ENCODE measurements at places on chromosomes 3 and 15.

GRCh38 chr3:126083511-126083912 lies 412 bp downstream of the SLC41A3 start:
- no peak for DNase-seq

DNA sequence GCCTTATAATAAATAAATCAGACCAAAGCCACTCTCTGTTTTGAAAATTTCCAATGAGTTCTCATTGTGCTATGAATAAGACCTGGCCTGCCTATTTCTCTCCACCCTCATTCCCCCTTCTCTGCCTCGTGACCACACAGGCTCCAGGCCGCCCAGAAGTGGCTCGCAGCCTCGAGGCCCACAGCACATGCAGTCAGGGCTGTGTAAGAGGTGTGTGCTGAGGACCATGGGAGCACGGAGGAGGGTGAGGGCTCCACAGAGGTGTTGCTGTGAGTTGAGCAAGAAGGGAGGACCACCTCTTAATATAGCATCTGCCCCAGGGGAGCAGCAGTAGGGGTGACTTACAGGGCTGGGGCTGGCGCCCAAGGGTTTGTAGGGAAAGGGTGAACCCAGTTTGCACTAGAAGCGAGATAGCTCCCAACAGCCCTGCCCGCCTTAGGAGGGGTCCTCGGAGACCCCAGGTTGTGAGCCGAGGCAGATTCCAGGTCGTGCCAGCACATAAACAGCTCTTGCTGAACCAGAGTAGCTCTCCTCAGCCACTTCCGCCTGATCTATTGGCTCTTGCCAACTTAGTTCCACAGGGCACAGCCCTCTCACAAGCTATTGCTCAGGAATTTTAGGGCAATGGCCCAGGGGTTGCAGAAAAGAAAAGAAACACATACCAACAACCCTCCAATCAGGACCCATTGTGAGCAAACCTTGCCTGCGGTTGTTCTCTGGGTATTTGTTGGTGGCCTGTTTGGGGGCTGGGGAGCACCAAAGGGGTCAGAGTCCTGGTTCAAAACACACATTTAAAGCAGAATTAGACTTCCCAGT lies 117.7 kb downstream of the MYLK start:
- no peak for DNase-seq

DNA sequence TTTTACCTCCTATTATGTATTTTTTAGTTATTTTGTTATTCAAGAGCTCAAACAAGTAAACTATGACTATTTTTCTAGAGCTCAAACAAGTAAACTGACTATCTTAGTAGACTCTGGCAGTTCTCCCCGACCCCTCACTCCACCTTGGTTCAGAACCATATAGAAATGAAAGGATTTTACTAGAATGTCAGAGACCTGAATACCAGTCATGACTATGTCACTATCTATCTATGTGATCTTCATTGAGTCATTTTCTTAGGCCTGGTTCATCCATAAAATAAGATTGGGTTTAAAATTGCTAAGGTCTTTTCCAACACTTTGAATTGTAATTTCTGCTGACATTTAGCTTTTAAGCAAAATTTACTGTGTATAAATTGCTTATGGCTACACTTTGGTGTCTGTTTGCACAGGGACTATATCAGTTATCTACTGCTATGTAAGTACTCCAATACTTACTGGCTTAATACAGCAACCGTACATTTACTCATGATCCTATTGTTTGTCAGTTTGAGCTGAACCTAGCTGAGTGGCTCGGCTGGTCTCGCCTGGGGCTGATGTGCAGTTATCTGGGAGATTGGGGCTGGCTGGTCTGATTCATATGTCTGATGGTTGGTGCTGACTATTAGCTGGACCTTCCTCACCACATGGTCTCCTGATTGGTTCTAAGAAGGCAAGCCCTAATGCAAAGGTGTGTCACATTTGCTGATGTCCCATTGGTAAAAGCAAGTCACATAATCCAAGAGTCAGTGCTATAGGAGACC lies 37.0 kb downstream of the RASA2 start:
- DNase-seq = no peak

- no peak for DNase-seq
These were observed 38.4 kb upstream of the FURIN start for GRCh38 chr15:90829942-90830440.

- no peak for DNase-seq
These were observed 154.2 kb upstream of the LRIG1 start for GRCh38 chr3:66655044-66655443.

DNA sequence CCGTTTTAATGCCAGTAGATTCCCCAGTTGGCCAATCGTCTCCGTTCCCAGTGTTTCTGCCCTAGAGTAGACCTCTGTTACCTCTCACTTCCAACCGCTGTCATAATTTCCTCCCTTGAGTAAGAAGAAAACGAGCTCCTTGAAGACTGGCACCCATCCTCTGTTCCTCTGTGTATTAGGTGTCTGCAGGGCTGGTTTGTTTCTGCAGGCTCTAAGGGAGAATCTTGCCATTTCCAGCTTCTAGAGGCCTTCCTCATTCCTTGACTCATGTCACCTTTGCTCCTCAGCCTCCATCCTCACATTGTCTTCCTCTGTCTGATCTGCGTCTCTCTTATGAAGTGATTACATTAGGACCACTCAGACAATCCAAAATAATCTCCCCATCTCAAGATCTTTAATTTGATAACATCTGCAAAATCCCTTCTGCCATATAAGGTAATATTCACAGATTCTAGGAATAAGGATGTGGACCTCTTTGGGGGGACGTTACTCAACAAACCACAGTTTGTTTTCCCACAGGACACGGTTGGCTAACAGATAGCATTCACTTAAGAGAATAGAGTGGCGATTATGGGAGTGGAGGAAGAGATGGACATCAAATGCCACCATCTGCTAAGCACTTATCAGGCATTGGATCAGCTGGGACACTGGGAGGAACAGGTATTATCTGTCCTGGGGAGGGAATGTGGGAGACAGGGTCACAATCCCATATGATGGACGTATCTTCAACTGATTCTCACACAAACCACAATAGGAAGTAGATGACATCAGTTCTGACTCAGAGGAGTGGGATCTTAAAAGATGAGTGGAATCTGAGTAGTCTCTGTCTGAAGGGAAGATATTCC lies 17.1 kb downstream of the ARHGAP31 start:
- DNase-seq = no peak

GRCh38 chr3:45330510-45331295 lies 57.7 kb upstream of the LARS2 start:
- DNase-seq = no peak

DNA sequence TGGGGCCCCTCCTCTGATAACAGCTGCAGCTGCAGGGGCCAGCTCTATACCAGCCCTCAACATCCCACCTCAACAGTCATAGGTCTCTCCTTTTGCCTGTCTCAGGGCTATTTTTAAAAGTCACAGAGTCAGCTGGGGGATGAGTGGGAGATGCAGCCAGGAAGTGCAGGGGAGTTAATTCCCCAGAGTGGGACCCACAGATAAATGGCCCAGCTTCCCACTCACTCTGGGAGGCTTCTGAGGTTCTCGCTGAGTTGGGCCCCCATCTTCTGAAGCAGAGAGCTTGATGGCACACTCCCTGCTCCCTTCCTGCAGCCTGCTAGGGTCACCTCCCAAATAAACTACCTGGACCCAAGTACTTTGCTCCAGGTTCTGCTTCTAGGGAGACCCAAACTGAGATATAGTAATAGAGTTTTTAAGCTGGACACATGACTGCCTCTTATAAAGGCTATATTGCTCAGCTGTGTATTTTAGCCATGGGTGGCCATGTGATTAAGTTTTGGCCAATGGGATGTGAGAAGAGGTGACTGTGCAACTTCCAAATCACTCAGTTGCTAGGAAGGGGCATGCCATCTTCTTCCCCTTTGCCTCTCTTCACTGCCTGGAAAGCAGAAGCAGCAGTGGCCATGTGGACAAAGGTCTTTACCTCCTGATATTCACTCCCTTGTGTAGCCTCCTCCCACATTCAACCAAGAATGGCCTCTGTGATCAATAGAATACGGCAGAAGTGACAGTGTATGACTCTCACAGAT lies 15.5 kb upstream of the VIPR1 start:
- no peak for DNase-seq

GRCh38 chr3:113240841-113241240 lies 29.5 kb downstream of the BOC start:
- no peak for DNase-seq

DNA sequence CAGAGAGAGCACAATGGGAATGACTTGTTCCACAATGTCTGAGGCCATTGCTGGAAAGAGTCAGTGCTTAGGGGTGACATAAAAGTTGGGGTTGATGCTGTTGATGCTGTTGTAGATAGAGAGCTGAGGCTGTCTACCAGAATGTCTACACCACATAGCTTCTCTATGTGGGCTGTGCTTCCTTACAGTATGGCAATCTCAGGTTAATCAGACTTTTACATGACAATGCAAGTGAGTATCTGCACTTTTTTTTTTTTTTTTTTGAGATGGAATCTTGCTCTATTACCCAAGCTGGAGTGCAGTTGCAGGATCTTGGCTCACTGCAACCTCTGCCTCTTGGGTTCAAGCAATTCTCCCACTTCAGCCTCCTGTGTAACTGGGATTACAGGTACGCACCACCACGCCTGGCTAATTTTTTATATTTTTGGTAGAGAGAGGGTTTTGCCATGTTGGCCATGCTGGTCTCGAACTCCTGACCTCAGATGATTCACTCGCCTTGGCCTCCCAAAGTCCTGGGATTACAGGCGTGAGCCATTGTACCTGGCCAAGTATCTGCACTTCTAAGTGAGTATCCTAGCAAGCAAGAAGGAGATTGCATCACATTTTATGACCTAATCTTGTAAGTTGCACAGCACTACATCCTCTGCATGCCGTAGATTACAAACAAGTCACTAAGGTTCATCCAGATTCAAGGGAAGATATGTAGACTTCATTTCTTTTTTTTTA lies 28.7 kb downstream of the DLEC1 start:
- DNase-seq = no peak

DNA sequence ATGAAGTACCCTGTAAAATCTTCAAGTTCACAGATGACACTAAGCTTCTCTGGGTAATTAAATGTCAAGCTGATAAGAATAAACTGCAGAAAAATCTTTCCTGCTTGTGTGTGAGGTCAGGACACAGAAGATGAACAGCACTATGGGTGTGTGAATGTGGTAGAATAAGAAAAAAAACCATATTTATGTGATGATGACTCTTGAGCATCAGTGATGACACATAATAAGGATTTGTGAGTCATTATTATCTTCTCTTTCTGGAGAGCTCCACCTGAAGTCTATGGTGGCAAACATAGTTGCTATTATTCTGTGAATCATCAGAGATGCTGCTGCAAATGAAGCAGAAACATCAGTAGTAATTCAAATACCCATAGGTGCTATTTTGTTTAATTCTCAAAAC lies 422.4 kb downstream of the DIPK2A start:
- DNase-seq = no peak

GRCh38 chr3:134525293-134525692 lies 39.4 kb downstream of the CEP63 start:
- no peak for DNase-seq

- no peak for DNase-seq
These were observed 19.1 kb upstream of the ADGRG7 start for GRCh38 chr3:100590114-100590839.

DNA sequence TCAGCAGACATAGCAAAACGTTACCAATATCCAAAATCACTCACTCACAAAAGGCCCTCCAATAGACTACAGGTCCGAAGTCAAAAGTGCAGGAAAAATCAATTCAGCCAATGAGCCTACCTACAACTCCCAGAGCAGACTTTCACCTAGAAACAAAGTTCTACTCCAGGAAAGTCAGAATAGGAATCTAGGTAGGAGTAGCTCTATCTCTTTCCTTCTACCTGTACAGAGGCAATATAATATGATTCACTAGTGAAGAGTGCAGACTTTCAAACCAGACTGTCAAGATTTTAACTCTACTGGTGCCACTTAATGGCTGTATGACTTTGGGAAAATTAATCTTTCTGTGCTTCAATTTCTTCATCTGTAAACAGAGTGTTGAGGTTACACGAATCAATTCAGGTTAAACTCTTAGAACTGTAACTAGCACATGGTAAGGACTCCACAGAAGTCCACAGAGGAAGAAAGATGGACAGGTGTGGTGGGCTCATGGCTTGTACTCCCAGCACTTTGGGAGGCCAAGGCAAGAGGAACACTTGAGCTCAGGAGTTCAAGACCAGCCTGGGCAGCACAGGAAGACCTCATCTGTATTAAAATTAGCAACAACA lies 9.4 kb downstream of the DCUN1D1 start:
- DNase-seq = no peak

- DNase-seq = no peak
These were observed 340.8 kb downstream of the LRRC3B start for GRCh38 chr3:26963361-26963743.

GRCh38 chr3:86382556-86382955 lies 608.4 kb downstream of the VGLL3 start:
- no peak for DNase-seq

- no peak for DNase-seq
These were observed 2.2 kb upstream of the ISLR2 start for GRCh38 chr15:74127954-74128784.

DNA sequence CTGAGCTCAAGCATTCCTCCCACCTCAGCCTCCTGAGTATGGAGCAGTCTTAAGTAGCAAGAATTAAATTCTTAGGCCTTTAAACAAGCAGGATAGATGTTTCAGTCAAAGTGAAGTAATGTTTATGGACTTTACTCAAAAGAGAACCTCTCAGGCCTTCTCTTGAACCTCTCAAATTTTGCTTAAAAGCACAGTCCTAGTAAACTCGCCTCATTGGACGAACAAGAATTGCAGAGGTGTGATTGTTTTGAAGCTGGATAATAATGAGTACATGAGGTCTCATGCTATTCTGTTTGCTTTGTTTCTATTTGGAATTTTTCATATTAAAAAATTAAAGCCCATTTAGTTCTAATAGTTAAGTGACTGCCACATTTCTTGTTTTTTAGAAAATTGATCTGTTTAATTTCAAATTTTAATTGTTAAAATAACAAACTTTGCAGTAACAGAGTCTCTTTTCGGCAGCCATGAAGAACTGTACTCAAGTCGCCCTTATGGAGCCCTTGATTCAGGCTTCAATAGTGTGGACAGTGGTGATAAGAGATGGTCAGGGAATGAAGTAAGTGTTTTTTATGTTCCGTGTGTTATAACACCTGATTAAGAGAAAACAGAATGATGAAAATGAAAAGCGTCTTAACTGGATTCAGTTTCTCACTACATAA lies 39.4 kb downstream of the LRCH3 start:
- no peak for DNase-seq

DNA sequence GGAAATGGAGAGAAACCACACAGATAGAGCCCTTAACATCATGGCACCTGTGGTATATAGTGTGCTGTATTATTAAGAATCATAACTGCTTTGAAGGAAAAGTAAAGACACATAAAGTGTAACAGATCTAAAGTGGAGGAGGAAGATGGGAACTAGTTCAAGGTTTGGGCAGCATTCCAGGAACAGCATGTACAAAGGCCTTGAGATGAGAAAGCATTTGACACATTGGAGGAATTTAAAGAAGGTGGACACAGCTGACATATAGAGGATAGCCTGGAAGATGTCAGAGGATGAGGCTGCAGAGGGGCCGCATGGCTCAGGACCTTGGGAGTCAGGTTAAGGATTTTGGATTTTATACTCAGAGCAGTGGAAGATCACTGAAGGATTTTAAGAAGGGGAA lies 39.0 kb downstream of the LRTM1 start:
- DNase-seq = no peak

GRCh38 chr15:40511093-40511471 lies 40.3 kb downstream of the CHST14 start:
- DNase-seq = no peak

GRCh38 chr15:88337993-88338392 lies 81.5 kb upstream of the NTRK3 start:
- no peak for DNase-seq

GRCh38 chr3:127847236-127847720 lies 25.0 kb upstream of the MGLL start:
- peak; percentile 20 for DNase-seq

GRCh38 chr3:71039332-71039731 lies 544.2 kb downstream of the FOXP1 start:
- DNase-seq = no peak

Data from amygdala (tissue), 56 donors.